Aorta (tissue), 5 donors: ENCODE measurements at places on chromosomes 7 and 10. TPM values are rescaled to one million over a fixed set of nuclear protein-coding genes. Genes with fewer than 3 reads are reported as not detected.

- no peak for DNase-seq
These were observed 136.0 kb downstream of the MYOF start for GRCh38 chr10:93346108-93346507.

GRCh38 chr7:101378751-101379174, 16.1 kb downstream of the COL26A1 start:
- no peak for DNase-seq

VENTX gene
- 4.0 TPM for total RNA-seq

GIMAP8 gene
- 20.0 TPM for total RNA-seq

- peak; percentile 43 for DNase-seq
These were observed 169.2 kb downstream of the SEMA3A start for GRCh38 chr7:84025332-84025927.

PTF1A gene
- total RNA-seq = not detected

DNA sequence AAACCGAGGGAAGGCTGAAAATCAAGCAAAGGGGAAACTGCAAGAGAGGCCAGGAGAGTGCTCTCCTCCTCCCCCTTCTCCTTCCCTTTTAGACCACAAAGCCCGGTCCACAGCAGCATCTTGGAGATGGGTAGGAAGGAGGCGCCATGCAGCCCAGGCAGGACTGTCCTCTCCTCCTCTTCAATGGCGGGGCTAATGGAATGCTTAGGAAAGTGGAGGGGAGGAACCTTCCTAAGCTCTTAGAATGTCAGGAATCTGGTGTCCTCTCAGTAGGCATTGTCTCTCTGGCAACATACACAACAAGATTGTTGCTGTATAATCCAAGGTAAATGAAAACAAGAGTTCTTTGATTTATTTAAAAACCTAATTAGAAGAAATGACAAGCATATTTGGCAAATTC, 185.1 kb downstream of the DGKI start:
- no peak for DNase-seq

- no peak for DNase-seq
These were observed 24.3 kb downstream of the LEP start for GRCh38 chr7:128265156-128265905.
